ENCODE measurements at places on chromosomes 6 and 20.

DNA sequence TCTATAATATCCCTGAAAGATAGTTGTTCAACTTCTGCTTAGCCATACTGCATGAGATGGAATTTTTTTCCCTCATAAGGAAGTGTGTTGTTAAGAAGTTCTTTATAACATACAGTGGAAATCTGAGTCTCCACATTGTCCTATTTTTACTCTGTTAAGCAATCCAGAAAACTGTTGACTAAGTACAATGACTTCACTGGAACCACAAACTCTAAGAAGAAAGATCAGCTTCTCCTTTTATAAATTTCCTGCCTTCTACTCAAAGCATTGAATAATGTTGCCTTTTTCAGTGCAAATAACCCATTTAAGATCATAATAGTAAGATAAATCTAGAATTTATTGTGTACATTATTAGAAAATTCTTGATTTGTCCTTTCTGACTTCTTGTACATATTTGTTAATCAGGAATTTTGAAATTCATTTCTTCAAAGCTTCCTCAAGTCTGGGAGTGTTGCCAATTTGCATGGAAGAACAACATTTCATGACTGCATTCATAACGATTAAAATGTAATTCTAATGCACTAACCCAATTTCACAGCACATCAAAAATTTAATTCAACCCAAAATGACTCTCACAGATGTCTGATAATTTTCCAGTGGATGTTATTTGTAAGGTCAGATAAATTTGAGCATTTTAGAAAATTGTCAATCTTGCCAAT lies 45.6 kb upstream of the ANKEF1 start:
- no peak for DNase-seq

GRCh38 chr20:19609642-19610223 lies 148.3 kb upstream of the RIN2 start:
- no peak for DNase-seq

DNA sequence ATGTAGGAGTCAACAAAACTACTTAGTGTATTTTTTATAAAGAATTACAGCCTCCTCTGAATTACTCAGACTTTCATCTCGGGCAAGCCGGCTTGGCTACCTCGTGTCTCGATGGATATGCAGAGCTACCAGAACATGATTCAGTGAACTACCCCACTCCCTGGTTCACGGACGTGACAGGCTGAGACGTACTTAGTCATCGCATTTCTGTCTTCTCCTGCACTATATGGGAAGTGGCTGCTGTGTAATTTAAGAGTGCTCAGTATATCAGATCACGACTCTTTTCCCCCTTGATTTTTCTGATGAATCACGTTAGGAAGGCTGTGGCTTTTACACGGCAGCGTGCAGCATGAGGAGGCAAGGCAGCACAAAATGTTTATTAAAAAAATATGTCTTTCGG lies 302.7 kb upstream of the ZFP64 start:
- DNase-seq = no peak

GRCh38 chr20:1524004-1524403 lies 32.8 kb upstream of the SIRPB2 start:
- DNase-seq = peak; percentile 76

- DNase-seq = no peak
Observed at GRCh38 chr6:34202329-34203201, 34.1 kb upstream of the HMGA1 start.

GRCh38 chr6:22970004-22970403 lies 400.6 kb downstream of the HDGFL1 start:
- DNase-seq = no peak

Measured in NAMALWA (cell line).